ENCODE measurements at places on chromosomes 7 and 10.

DNA sequence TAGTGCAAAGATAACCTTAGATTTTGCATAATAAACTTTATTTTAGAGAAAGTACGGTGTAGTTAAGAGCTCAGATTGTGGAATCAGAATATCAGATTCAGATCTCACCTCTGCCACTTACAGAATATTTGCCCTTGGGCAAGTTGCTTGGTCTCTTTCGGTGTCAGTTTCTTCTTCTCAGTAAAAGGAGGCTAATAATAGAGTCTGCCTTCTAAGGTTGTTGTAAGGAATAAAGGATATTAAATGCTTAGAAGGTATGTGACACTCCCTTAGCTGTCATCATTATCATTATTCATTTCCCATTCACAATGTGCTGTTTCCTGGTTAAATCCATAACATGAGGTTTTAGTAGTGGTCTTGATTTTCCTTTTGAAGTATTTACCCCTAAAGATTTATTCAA is 42.2 kb downstream of the MPLKIP start:
- no peak for DNase-seq

- no peak for DNase-seq
Measured at GRCh38 chr10:26031300-26031699, 97.3 kb downstream of the MYO3A start.

DNA sequence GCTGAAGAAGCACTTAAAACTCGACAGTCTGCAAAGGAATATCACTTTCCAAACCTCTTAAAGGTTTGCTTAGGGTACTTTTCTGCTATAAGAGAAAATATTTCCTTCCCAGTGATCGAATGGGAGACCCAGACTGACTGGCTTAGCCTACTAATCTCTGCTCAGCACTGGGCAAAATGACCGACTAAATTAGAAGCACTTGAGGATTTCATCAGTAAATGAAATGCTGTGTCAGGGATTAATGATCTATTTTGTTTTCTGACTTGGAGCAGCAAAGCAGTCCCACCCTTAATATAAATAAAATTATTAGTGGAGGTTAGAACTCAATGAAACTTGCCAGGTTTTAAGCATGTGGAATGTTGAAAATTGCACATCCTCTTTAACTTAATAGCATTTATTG is 411.6 kb downstream of the NEBL start:
- no peak for DNase-seq

DNA sequence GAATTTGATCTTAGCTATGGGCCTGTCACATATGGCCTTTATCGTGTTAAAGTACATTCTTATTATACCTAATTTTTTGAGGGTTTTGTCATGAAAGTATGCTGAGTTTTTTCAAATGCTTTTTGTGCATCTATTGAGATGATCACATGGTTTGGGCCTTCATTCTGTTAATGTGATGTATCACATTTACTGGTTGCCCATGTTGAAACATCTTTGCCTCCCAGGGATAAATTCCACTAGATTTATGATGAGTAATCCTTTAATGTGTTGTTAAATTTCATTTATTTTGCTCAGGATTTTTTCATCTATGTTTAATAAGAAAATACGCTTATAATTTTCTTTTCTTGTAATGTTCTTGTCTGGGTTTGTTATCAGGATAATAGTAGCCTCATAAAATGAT is 442.0 kb downstream of the MDFIC start:
- no peak for DNase-seq

Data from smooth muscle cell of the brain vasculature (primary cell).